ENCODE measurements at places on chromosomes 6 and 20.
A peak's percentile ranks its signal among the peaks of the same experiment; 100 is the strongest.

- no peak for DNase-seq
Observed at GRCh38 chr20:11544029-11544678, 373.5 kb upstream of the BTBD3 start.

DNA sequence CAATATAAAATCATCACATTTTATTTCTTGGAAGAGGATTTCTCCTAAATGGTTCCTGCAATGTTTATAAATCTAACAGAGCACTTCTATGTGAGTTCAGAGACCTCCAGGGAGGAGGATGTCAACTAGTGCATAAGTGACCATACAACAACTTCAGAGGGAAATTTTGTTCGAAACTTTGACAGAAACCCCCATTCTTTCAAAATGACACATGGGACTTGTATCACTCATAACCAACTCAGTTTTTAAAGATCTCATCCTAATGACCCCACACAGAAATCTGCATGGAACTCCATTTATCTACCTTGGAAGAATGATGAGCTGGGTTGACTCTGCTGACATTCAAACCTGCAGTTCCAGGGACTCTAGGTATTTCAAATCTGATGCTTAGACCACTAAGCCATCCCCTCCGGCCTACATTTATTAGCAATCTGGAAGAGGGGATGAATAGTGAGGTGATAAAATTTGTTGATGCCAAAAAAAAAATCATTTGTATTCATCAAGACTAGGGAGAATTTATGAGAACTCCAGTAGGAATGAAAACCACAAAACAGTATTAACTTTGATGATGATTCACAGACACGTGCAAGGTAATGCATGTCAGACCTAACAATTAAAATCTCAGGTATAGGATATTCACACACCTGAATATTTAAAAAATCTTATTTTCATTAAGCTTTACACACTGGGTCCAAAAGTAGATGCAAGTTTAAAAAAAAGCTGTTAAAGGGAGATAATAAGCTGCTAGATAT, 153.0 kb downstream of the REV3L start:
- no peak for DNase-seq

DNA sequence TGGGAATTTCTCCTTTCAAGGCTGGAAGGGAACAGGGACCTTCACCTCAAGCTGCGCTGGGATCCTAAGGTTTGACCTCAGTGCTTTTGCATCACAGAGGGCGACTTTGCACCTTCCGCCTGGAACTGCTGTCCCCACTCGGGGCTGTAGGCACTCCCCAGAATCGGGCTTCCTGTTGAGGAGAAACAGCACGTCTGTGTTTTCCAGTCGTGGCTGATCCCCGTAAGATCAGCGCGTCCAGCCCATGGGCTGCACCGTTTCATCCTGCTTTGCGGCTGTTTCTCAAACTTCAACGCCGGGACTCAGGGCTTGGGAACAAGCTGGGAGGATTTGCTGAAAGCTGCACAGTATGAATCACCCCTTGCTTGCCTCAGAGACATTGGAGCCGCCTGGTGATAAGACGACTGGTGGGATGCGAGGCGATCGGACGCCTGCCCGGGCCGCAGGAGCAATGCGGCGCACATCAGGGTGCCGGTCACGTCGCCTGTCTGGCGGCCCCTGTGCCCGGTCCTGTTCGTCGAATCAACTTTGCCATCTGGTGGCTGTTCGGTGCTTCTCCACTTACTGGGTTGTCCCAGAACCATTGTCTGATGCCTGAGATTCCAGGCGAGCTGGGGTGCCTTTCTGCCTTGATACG, 53.6 kb upstream of the FRMD1 start:
- DNase-seq: no peak

DNA sequence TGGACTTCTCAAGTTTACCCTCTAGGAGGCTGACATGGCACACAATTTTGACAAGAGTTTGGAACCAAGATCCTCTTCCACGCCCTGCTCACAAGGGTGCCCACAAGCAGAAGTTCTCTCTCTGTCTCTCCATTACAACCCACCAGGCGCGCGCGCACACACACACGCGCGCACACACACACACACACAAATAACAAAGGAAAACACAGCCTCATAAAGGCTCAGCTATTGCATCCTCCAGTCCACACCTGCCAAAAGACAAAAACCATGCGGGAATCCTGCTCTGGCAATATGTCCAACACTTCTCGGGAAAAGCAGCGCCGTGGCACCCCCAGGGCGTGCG, 870 bp downstream of the PAK5 start:
- no peak for DNase-seq

DNA sequence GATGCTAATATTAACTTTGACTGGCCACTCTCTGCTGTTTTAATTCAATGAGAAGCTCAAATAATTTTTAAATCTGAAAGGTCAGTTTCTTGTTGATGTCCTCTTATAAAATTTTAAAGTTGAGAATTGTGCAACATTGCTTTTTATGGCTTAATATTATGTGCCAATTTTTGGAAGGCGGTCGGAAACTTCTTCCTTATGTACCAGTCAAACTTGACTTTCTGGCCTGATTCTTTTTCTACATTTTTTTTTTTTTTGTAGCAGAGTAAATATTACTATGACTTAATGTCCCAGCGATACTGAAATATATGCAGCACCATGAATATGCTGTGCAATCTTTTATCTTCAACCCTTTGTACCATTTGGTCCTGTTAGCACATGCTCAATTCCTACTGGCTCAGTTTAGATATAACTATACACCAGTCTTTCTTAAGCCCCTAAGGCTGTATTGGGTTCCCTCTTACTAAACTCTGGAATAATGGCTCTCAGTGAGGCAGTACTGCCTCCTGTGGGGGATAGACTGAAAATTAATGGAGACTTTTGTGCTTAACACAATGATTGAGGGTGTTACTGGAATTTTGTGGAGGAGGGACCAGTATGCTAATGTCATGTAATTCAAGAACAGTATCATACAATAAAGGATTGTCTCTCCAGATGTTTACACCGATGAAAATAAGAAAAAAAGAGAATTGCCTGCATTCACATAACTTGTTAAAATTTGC, 156.4 kb upstream of the SYNCRIP start:
- DNase-seq: no peak

GRCh38 chr20:62156592-62157386, 13.2 kb downstream of the SS18L1 start:
- DNase-seq: peak; percentile 52

GRCh38 chr6:128111096-128111495, 210.2 kb upstream of the THEMIS start:
- DNase-seq: no peak

GRCh38 chr20:61730631-61731362, 334.9 kb downstream of the TAF4 start:
- no peak for DNase-seq

DNA sequence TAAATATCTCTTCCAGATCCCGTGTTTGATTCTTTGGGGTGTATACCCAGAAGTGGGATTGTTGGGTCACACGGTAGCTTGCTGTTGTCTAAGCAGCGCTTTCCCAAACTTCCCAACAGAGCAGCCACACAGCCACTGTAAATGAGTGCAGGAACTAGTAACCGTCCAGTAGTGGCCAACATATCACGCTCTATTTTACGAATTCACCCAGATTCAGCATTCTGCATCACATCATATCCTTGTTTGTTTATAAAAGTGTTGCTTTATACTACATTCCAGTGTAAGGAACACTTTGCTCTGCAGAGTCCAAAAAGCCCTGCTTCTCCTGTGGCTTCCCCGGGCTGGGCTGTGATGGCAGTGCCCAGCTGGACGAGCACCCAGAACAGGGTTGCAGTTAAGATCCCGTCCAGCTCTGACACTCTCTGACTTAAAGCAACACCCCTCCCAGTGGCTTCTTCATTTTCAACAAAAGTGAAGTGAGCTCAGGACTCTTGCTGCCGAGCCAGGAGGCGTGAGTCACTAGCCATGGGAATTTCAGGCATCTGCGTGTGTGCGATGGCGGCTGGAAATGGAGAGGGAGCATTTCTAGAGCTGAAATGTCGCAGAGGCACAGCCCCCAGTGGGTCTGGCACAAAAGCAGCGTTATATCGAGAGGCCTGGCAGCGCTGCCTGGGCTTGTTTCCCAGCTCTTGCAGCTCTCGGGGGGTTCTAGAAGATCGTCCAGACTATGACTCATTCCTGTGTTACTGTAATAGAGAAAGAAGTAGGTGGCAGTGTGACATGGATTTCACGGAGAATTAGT, 216.3 kb upstream of the ECI2 start:
- no peak for DNase-seq

- DNase-seq: no peak
Observed at GRCh38 chr6:41120058-41120457, 34.1 kb downstream of the TREML1 start.

GRCh38 chr6:144215402-144215931, 65.2 kb downstream of the STX11 start:
- DNase-seq: no peak

GRCh38 chr20:34564833-34565232, 6.3 kb downstream of the MAP1LC3A start:
- no peak for DNase-seq

DNA sequence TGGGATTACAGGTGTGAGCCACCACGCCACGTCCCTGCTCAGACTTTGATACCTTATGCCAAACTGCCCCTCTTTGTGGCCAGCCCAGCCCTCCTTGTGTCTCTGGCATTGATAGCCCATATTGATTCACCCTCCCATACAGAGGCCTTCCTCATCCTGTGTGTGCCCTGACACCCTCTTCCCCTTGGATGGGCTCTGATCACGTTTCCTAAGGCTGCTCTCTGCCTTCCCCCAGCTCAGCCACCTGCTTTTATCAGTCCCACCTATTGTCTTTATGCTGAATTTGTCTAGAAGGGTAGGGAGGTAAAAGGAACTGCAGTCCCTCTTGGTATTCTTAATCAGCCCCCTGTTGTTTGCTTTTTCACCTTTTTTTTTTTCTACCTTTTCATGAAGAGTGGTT, 95.9 kb downstream of the CDKAL1 start:
- DNase-seq: no peak

DNA sequence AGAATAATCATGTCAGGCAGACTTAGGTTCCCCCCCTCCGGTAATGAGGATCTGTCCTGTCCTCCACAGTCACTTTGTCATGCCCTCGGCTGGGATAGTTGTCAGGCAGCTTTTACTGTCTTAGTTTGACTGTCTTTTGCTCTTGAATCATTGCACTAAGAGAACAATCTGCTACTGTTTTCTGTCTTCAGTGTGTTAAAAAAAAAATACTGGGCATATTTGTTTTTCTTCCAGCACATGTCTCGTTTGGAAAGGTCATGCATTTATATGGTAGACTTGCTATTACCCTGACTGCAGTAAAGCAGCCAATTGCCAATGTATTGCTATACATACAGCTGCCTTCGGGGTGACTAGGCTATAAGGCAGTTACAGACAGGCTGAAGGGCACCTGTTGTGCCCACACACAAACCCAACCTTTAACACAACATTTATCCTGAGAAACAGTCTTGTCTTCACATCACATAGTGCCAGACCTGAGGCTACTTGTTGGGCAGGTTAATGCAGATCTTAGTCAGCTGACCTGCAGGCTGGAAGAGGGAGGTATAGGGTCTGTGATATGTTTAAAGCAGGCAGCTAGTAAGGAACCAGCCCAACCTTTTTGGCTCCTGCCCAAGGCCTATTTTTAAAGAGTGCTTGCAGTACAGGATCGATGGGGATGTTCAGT, 26.7 kb downstream of the ARFGEF3 start:
- no peak for DNase-seq

- no peak for DNase-seq
Observed at GRCh38 chr20:52340036-52340634, 148.6 kb upstream of the ZFP64 start.

- no peak for DNase-seq
Observed at GRCh38 chr6:11890849-11891248, 112.2 kb upstream of the ADTRP start.

DNA sequence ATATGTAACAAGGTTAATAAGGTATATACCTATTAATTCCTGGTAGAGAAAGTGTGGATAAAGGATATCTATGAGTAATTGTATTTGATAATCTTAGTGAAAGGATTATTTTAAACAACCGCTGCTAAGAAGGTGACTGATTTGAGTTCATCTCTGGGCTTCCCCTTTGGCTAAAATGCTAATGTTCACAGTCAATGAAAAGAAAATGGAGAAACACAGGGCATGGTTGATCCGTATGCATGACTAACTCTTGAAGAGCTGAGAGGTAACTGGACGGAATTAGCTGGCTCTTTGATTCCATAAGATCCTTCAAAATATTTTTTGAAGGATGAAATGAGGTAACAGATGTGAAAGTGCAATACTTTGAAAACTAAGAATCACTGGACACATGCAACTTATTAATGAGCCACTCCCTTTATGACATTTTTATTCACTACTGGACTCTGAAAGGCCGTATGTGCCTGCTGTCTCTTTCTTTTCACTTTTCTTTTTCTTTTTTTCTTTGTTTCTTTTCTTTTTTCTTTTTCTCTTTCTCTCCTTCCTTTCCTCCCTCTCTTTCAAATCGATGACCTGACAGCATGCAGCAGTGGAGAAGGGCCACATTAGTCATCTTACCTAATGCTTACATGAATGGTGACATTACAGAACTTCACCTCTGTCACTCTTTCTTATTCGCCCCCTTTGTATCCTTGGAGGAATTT, 464.6 kb downstream of the CDKAL1 start:
- DNase-seq: no peak

DNA sequence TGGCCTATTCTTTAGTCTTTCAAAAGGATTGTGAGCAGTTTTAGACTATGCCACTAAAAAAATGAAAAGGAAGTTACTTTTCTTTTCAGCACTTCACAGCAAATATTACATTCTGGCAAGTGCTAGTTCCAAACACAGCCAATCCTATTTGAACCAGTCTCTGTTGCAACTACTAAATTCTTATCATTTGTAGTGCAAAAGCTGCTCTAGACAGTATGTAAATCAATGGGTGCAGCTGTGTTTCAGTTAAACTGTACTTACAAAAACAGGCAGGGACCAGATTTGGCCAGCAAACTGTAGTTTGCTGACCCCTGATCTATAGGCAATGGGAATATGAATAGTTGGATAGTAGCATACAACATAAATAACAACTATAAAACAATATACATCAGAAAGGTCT, 68.1 kb upstream of the TULP1 start:
- DNase-seq: no peak

DNA sequence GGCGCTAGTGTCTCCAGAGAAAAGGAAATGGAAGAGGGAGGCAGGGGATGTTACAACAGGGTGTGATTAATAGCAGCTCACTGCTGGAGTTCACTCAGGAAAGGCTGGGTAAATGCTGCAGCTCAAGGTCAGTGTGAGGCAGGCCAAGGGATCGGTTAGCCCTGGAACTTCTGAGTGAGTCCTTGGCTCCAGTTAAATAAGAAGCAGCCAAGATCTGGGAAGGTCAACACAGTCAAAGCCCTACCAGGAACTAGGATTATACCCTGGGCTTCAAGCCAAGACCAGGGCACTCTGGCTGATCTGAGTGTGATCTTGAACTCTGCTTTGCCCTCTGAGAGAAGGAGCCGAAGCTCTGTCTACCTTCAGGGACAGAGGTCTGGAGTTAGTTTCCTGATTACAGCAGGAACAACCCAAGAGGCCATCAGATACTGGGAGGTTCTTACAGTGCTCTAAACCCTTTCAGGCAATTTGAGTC, 44.3 kb downstream of the TPD52L1 start:
- DNase-seq: no peak

Data from stimulated activated CD8-positive, alpha-beta memory T cell treated with anti-CD3 and anti-CD28 coated beads, Interleukin-15, amount 100 ng/mL, for 24 hours (primary cell).